GM12878 (cell line): ENCODE measurements at places on chromosomes 7 and 10. TPM values are rescaled to one million over a fixed set of nuclear protein-coding genes. Genes with fewer than 3 reads are reported as not detected.

DNA sequence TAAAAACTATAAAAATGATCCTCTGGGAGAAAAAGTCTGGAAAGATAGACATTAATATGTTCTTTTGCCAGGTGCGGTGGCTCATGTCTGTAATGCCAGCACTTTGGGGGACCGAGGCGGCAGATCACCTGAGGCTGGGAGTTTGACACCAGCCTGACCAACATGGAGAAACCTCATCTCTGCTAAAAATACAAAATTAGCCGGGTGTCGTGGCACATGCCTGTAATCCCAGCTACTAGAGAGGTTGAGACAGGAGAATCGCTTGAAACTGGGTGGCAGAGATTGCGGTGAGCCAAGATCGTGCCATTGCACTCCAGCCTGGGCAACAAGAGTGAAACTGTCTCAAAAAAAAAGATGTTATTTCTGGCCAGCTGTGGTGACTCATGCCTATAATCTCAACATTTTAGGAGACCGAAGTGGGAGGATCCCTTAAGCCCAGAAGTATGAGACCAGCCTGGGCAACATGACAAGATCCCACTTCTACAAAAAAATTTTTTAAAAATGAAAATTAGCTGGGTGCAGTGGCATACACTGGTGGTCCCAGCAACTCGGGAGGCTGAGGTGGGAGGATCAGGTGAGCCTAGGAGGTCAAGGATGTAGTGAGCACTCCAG is 101.9 kb upstream of the LRRN3 start:
- DNase-seq, result no peak

DNA sequence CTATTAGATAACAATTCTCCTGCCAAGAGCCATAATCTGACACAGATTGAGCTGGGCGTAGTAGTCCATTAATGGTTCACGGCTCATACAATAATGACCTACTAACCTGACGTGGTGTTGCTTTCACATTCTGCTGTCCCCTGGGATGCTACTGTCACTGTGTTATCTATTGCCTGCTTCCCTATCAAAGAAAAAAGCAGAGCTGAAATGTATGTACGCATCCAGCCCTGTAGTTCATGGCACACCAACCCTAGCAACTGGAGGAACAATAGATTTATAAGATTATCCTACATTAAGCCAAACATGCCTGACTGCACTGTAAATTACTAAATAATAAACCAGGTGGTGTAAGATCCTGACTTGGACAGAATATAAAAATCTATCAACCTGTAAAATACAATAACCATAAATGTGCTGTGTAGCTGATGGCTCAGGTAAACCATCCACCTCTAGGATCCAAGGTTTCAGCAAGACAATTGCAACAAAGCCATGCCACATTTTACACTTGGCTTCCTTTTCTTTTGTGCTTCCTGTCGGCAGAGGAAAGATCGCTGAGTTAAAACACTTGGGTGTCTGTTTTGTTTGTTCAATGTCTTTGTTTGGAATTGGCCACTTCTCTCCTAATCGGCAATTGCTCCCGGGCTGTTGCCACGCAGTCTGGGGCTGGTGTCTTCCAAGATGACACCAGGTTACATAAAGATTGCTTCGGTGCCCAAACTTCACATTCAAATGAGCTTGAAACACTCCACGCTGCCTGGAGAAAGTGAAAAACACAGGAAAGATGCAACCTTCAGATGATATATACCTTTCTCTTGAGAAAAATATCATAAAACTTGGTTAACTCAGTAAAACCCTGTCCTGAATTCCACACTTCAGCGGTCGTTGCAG is 143.9 kb upstream of the MGMT start:
- no peak for DNase-seq

- DNase-seq, result peak; percentile 50
These were observed 114.8 kb upstream of the ARID5B start for GRCh38 chr10:61786728-61787127.

DNA sequence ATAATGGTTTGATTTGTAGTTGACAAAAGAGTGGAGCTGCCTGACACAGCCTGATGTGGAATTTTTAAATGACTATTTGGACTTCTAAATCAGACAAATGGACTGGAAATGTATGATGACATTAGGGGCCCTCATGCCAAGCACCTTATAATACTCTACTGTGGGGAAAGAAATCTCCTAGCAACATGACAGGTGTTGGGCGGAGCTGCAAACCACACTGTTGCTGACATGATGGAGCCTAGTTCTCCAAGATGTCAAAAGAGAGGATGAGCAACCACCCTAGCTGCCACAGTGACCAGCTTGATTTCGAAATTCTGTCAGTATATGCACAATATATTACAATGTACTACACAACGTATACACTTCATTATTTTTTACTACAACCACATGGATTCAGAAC is 65.8 kb downstream of the RHOBTB1 start:
- no peak for DNase-seq

GRCh38 chr7:39240864-39241263 is 263.2 kb downstream of the POU6F2 start:
- DNase-seq, result no peak

DNA sequence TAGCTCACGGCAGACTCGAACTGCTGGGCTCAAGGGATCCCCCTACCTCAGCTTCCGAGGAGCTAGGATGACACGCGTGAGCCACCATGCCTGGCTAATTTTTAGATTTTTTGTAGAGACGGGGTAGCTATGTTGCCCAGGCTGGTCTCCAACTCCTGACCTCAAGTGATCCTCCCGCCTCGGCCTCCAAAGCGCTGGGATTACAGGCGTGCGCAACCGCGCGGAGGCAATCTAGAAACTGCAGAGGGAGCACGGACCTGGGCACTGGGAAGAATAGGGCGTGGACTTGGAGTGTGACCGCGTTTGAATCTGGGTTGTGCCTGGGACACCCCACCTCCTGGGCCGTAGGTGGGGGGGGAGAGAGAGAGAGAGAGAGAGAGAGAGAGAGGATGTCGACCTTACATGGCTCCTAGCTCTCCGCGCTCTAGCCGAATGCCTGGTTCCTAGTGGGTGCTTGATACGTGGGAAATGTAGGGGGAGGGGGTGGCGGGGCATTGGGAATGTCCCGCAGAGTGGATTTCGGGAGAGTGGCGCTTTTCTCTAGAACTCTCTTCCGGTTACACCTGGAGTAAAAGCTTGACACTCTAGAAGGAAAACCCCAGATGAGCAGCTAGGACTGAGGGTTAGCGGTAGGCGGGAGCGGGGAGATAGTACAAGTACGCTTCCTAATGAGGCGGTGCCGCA is 1.2 kb upstream of the MAP3K8 start:
- no peak for DNase-seq

- no peak for DNase-seq
These were observed 355.1 kb downstream of the GALNT17 start for GRCh38 chr7:71486856-71487628.

DNA sequence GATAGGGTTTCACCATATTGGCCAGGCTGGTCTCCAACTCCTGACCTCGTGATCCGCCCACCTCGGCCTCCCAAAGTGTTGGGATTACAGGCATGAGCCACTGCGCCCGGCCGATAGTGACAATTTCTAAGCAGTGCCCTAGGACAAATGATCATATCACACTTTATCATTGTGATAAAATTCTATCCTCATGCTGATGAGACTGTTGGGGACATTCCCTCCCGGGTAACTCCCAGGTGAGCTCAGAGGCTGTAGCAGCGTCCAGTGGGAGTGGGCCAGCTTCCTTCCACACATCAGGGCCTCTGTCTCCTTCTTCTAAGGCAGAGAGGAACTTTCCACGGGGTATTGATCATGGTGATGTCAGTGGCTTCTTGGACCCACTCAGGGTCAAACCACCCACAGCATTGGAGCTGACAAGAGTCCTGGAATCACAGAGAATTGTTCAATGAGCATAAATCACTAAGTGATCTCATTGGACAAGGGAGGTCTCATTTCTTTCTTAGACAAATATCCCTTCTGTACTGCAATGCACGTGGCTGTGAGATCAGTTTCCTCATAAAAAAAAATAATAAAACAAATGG is 256.1 kb downstream of the KLF6 start:
- no peak for DNase-seq

DNA sequence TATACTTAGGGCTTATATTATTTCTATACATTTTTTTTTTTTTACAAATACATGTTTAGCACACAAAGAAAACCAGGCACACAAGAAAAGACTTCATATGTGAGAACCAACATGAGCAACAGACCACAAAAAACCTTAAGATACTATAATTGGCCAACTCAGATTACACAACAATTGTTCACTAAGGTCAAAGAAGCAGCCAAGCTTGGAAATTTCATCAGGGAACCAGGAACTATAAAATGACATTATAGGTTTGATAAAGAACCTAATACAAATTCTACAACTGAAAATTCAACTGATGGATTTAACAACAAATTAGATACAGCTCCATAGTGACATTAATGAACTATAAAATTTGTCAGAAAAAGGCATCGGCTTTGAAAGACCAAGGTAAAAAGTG is 4.4 kb upstream of the LUC7L2 start:
- no peak for DNase-seq

GRCh38 chr10:16119445-16119844 is 259.1 kb upstream of the MINDY3 start:
- no peak for DNase-seq

DNA sequence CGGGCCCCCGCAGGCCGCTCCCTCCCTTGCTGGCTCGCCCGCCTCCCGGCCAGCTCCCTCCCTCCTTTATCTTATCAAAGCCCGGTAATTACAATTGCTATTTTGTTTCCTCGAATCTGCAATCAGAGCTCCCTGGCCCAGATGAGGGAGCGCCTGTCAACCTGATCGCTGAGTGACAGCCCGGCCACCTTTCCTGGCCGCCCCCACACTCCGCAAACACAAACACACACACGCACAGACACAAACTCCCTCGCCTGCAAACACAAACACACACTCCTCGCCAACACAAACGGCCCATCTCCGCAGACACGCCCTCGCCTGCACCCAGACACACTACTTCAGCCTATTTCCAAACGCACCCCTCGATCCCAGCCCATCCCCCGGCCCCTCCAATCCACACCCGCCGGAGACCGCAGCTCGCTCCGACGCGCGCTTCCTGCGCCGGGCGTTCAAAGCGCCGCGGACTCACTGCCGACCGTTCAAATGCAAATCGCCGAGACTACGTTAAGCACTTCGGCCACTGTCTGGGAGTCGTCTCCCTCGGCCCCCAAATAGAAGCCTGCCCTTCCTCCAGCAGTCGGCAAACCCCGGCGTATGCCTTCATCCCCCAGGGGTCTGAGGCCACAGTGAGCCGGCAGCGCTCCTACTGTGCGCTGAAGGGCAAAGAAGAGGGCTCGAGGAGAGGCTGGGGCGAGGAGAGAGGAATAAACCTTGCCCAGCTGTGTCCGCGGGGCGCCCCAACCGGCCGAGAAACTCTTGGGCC is 3.0 kb upstream of the FGF8 start:
- DNase-seq, result no peak

- no peak for DNase-seq
These were observed 44.4 kb downstream of the JAKMIP3 start for GRCh38 chr10:132110111-132110521.

- no peak for DNase-seq
These were observed 44.4 kb upstream of the DGKI start for GRCh38 chr7:137891016-137891655.

DNA sequence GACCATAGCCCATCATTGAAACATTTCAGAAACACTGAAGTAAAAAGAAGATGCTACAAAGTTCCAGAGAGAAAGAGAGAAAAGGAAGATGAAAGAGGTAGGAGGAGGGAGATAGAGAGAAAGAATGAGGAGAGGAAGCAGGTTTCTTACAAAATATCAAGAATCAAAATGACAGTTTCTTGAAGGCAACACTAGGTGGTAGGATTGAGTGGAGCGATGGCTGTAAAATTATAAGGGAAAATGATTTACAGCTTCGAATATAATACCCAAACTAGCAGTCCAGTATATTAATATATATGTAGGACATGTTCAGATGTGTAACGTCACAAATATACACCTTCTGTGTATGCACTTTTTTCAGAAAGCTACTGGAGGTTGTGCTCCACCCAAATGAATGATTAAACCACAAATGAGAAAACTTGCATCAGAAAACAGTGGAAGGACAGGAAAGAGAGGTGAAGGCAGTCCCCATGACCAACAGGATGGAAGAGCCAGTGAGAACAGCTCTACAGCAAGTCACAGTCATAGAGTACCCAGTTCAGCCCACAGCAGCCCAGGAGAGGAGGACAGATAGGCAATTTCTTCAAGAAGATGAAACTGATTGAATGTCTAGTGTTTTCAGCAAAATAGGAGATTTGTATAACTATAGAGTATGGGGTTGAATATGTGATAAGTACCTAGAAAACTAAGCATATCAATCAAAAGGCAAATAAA is 151.5 kb upstream of the TARP start:
- no peak for DNase-seq

DNA sequence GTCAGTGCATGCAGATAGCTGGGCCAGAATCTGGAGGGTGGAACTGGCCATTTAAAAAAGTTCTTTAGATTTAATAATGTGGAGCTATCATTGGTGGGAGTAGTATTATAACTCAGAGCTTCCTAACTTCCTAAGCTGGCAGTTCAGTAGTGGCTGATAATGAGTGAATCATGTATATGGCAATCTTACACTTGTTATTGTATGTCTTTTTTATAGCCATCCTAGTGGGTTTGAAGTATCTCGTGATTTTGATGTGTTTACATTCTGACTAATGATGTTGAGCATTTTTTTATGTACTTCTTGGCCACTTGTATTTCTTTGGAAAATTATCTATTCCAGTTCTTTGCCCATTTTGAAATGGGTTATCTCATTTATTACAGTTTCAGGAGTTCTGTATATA is 15.4 kb downstream of the TFAM start:
- DNase-seq, result no peak

- no peak for DNase-seq
These were observed 727.8 kb downstream of the GRID1 start for GRCh38 chr10:85638797-85639196.

GRCh38 chr10:20276127-20276979 is 460.1 kb downstream of the PLXDC2 start:
- no peak for DNase-seq

- no peak for DNase-seq
These were observed 47.8 kb downstream of the SLC35G1 start for GRCh38 chr10:93941606-93942005.

TUBAL3 gene
- not detected in 2 replicates for total RNA-seq

MICALL2 gene
- 0.72 and 1.7 TPM in 2 replicates for total RNA-seq

CTAGE6 gene
- total RNA-seq, result not detected in 2 replicates

SPDYE2 gene
- not detected in 2 replicates for total RNA-seq

CALHM3 gene
- total RNA-seq, result 0.16 TPM in 1 of 2 replicates, not detected in the other

OPALIN gene
- not detected in 2 replicates for total RNA-seq

ARHGEF35 gene
- 8.8 and 9.7 TPM in 2 replicates for total RNA-seq

ASIC3 gene
- 1.0 and 1.5 TPM in 2 replicates for total RNA-seq

TMEM176A gene
- not detected in 2 replicates for total RNA-seq

GIMAP1 gene
- 1.3 and 1.4 TPM in 2 replicates for total RNA-seq

NOS3 gene
- total RNA-seq, result 0.32 and 0.92 TPM in 2 replicates

BTBD16 gene
- total RNA-seq, result not detected in 2 replicates

GALNT17 gene
- 0.15 TPM in 1 of 2 replicates, not detected in the other for total RNA-seq

C10orf143 gene
- 2.5 and 2.8 TPM in 2 replicates for total RNA-seq

PLXDC2 gene
- total RNA-seq, result 0.08 and 0.31 TPM in 2 replicates
